Activated naive CD4-positive, alpha-beta T cell treated with anti-CD3 and anti-CD28 coated beads for 36 hours (primary cell): ENCODE measurements at places on chromosomes 13 and 19. TPM values are rescaled to one million over a fixed set of nuclear protein-coding genes. Genes with fewer than 3 reads are reported as not detected.

DNA sequence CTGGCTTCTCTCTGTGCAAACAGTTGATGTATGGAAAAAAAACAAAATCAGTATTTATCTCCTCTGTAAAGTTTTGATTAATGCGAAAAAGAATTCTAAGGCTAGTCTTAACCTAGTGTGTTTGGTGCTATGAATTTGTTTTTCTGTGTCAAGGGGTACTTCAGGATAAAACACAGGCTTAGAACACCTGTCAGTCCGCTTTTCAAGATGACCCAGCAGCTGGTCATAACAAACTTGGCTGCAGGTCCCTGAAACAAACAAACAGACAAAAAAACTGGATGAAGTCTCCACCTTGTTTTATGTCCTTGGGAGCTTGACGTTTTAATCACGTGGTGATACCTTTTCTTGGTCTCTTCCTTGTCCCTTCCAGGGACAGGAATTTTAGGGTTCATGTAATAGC, 689.3 kb downstream of the UQCRFS1 start:
- no peaks in the 10 kb centered on the region for H3K4me1 ChIP-seq
- no peak for DNase-seq
- no peak overlapping the region for H3K4me3 ChIP-seq
- no peaks in the 10 kb centered on the region for H3K36me3 ChIP-seq
- no peaks in the 10 kb centered on the region for H3K27me3 ChIP-seq

- no peak overlapping the region for H3K27ac ChIP-seq
- H3K4me3 ChIP-seq: no peak overlapping the region
- peaks cover 2% of the 10 kb centered on the region for H3K36me3 ChIP-seq
- H3K4me1 ChIP-seq: no peaks in the 10 kb centered on the region
Observed at GRCh38 chr13:107117327-107118012, 549.5 kb upstream of the ARGLU1 start.

GRCh38 chr19:50501568-50502475, 9.2 kb downstream of the JOSD2 start:
- no peak overlapping the region for H3K27ac ChIP-seq
- no peaks in the 10 kb centered on the region for H3K4me1 ChIP-seq
- H3K27me3 ChIP-seq: no peaks in the 10 kb centered on the region

DNA sequence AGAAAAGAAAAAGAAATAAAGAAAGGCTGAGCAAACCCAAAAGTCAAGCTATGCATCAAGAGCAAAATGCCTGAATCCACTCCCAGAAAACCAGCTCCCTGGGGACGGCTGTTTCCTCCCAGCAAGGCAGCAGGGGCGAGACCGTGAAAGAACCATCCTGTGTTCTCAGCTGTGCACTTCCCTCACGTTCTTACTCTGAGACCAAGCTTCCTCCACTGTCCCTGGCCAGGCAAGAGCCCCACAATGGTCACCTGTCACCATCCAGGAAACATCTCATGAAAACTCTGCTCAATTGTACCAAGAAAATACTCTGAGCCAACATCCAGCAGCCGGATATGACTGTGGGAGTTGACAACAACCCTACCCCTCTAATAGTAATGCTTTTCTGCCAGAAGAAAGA, 22.9 kb downstream of the RAB20 start:
- no peaks in the 10 kb centered on the region for H3K27me3 ChIP-seq
- H3K4me1 ChIP-seq: peaks cover 5% of the 10 kb centered on the region
- no peaks in the 10 kb centered on the region for H3K36me3 ChIP-seq
- no peak overlapping the region for H3K27ac ChIP-seq

DNA sequence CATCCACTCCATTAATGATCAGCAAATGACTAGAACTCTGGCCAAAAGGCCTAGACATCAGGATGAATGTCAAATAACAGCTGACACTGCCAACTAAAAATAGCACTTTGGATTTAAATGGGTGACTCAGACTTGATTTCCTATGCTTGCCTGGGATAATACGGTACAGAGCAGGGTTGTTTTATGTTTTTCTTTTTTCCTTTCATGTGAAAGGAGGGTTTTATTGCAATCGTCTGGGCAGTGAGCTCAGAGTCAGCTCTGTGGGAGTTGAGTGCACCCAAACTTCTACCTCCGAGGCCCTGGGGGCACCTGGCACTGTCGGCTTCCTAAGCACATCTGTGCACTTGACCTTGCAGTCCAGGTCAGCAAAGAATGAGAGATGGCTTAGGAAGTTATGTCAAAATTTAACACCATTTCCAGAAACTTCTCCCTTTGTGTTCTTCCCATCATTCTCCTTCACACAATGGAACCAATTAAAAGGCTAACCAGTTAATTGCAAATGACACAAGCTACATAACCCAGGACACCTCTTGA, 134.1 kb downstream of the LACC1 start:
- H3K27me3 ChIP-seq: no peaks in the 10 kb centered on the region
- no peak overlapping the region for H3K4me3 ChIP-seq
- no peaks in the 10 kb centered on the region for H3K36me3 ChIP-seq
- no peak overlapping the region for H3K27ac ChIP-seq
- H3K4me1 ChIP-seq: peaks cover 5% of the 10 kb centered on the region
- DNase-seq: no peak

DNA sequence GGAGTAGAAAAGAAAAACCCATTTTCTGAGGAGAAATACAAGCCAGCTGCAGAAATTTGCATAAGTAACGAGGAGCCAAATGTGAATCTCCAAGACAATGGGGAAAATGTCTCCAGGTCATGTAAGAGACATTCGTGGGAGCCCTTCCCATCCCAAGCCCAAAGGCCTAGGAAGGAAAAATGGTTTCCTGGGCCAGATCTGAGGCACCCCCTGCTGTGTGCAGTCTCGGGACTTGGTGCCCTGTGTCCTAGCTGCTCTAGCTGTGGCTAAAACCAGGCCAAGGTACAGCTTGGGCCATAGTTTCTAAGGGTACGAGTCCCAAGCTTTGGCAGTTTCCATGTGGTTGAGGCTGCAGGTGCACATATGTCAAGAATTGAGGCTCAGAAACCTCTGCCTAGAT, 444.9 kb downstream of the PCDH20 start:
- no peak overlapping the region for H3K4me3 ChIP-seq
- H3K4me1 ChIP-seq: no peaks in the 10 kb centered on the region
- no peaks in the 10 kb centered on the region for H3K27me3 ChIP-seq
- no peaks in the 10 kb centered on the region for H3K36me3 ChIP-seq
- H3K27ac ChIP-seq: no peak overlapping the region

DNA sequence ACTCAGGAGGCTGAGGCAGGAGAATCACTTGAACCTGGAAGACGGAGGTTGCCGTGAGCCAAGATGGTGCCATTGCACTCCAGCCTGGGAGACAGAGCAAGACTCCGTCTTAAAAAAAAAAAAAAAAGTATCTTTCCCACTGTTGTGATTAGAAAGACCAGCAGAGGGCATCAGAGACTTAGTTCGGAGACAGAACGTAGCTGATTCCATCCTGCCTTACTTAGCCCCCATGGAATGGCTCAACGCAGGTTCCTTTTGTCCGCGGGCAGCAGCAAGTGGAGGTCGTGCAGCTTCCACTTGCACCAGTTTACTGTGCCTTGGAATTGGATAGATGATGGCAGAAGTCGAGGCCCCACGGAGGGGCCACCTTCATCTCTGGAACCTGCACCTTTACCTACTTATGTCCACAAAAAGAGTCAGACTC, 8.1 kb downstream of the TIMM29 start:
- H3K4me1 ChIP-seq: peaks cover 6% of the 10 kb centered on the region
- no peak overlapping the region for H3K27ac ChIP-seq
- no peak overlapping the region for H3K4me3 ChIP-seq
- peak; percentile 46 for DNase-seq
- peaks cover 1% of the 10 kb centered on the region for H3K36me3 ChIP-seq
- H3K27me3 ChIP-seq: no peaks in the 10 kb centered on the region

DNA sequence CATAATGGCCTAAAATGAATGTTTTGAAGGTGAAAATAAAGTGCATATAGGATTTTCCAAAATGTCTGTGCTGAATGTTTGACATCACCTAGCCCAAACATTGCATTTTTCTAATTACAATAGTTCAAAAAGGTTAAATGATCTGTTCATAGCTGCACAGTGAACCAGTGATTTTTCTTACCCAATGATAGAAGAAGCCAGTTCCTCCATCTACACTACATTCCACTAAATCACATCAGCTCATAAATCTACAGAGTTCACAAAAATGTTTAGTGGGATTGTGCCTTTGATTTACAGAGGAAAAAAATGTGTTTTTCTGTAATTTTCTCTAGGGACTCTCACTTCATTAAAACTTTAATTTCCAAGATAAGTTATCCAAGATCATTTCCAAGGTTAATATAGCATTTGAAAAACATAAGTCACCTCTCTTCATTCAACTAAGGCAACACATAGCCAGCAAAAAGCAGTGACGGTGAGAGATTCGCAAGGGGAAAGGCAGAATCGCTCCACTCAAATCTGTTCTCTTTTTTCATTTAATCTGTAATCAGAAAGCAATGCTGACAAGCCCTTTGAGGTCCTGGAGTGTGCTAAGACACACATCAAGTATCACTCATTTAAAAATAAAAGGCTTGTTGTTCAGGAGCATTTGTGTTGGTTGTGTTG, 194.0 kb downstream of the FGF14 start:
- no peaks in the 10 kb centered on the region for H3K27me3 ChIP-seq
- no peak overlapping the region for H3K4me3 ChIP-seq
- DNase-seq: no peak
- H3K36me3 ChIP-seq: no peaks in the 10 kb centered on the region
- H3K27ac ChIP-seq: no peak overlapping the region

GRCh38 chr13:33871207-33872004, 53.5 kb downstream of the RFC3 start:
- no peaks in the 10 kb centered on the region for H3K27me3 ChIP-seq
- H3K27ac ChIP-seq: no peak overlapping the region
- peaks cover 6% of the 10 kb centered on the region for H3K36me3 ChIP-seq

DNA sequence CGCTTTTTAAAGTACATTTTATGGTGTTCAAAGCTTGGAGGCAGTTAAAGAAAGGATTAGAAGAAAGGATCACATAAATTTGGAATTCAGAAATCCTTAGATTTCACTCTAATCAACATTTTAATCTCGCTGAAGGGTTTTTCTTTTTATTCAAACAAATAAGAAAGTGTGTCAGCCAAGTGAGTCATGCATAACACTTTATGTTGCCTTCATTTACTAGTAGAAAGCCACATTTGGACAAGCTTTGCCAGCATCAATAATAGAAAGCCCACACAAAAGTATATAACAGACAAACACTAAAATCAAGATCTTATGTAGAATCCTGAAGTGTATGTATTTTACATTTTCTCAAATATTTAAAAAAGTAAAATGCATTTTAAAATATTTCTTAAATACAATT, 154.9 kb upstream of the TRPC4 start:
- H3K27me3 ChIP-seq: no peaks in the 10 kb centered on the region
- no peak for DNase-seq
- H3K4me1 ChIP-seq: no peaks in the 10 kb centered on the region
- H3K27ac ChIP-seq: no peak overlapping the region
- no peak overlapping the region for H3K4me3 ChIP-seq

DNA sequence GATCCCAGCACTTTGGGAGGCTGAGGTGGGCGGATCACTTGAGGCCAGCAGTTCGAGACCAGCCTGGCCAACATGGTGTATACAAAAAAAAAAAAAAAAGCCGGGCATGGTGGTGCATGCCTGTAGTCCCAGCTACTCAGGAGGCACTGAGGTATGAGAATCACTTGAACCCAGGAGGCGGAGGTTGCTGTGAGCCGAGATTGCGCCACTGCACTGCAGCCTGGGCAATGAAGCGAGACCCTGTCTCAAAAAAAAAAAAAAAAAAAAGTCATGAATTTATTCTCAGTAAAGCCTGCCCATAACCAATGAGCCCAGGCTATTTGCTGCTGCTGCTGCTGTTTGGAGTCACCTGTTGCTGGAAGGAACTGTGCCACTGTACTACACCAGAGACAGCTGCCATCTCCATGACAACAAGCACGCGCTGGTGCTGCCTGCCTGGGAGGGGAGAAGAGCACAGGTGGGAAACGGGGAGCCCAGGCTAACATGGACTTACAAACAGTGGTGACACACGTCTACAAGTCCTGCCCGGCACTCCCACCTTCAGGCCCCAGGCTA, 11.3 kb downstream of the ZFR2 start:
- DNase-seq: no peak
- H3K27me3 ChIP-seq: no peaks in the 10 kb centered on the region
- H3K27ac ChIP-seq: no peak overlapping the region

- H3K27me3 ChIP-seq: no peaks in the 10 kb centered on the region
- peaks cover 24% of the 10 kb centered on the region for H3K36me3 ChIP-seq
- H3K4me3 ChIP-seq: no peak overlapping the region
- H3K27ac ChIP-seq: no peak overlapping the region
- DNase-seq: no peak
Observed at GRCh38 chr13:100428986-100429385, 159.6 kb downstream of the GGACT start.

DNA sequence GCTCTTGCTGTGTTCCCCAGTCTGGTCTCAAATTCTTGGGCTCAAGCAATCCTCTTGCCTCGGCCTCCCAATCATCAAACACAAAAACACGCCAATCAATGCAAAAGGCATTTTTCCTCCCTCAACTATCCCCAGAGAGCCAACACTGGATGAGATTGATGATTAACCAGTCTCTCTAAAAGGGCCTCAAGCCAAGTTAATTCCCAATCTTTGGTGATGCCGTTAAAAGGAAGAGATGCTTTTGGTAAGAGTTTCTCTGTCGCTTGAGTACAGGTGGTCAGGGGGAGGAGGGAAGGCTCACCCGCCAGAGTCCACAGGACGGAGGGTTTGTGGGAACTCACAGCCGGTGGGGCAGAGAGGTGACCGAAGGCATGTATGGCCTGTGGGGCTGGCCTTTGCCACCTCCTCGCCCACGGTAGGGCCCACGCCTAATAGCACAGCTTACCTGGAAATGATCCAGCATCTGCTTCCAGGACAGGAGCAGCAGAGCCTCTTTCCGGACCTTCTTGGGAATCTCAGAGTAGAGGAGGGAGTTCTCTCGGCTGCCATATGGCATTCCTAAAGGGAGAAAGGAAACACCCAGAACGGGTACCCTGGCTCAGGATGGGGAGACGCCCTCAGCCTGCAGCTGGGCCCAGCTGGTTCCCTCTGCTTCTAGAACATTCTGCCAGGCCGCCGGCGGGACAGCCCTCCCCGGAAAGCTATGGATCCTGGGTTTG, 18.1 kb downstream of the DPP9 start:
- no peak overlapping the region for H3K4me3 ChIP-seq
- peaks cover 25% of the 10 kb centered on the region for H3K36me3 ChIP-seq
- no peaks in the 10 kb centered on the region for H3K27me3 ChIP-seq
- DNase-seq: no peak

- H3K27me3 ChIP-seq: no peaks in the 10 kb centered on the region
- no peak overlapping the region for H3K4me3 ChIP-seq
- H3K4me1 ChIP-seq: peaks cover 9% of the 10 kb centered on the region
- DNase-seq: no peak
- H3K27ac ChIP-seq: no peak overlapping the region
Observed at GRCh38 chr19:52640916-52641315, 2.8 kb upstream of the ZNF83 start.

- H3K4me3 ChIP-seq: no peak overlapping the region
- DNase-seq: no peak
- H3K36me3 ChIP-seq: peaks cover 3% of the 10 kb centered on the region
- no peak overlapping the region for H3K27ac ChIP-seq
- no peaks in the 10 kb centered on the region for H3K4me1 ChIP-seq
Observed at GRCh38 chr19:43224855-43225253, 19.4 kb upstream of the PSG4 start.

GRCh38 chr13:82356667-82357410, 1525.4 kb downstream of the SLITRK1 start:
- no peak overlapping the region for H3K27ac ChIP-seq
- no peaks in the 10 kb centered on the region for H3K27me3 ChIP-seq
- H3K36me3 ChIP-seq: no peaks in the 10 kb centered on the region
- H3K4me1 ChIP-seq: no peaks in the 10 kb centered on the region
- DNase-seq: no peak

OR7A5 gene
- total RNA-seq: not detected

OR10H1 gene
- not detected for total RNA-seq

GSX1 gene
- total RNA-seq: not detected

METTL21C gene
- not detected for total RNA-seq

MYO16 gene
- not detected for total RNA-seq

FSD1 gene
- total RNA-seq: 17.5 TPM

GDF15 gene
- 0.20 TPM for total RNA-seq

SKA3 gene
- total RNA-seq: 32.8 TPM

HIF3A gene
- total RNA-seq: not detected

CCDC169 gene
- total RNA-seq: 0.50 TPM

FBN3 gene
- total RNA-seq: not detected

ZNF471 gene
- 0.49 TPM for total RNA-seq
